Hindlimb muscle (tissue), 1 donor: ENCODE measurements at places on chromosomes 13 and 19. TPM values are rescaled to one million over a fixed set of nuclear protein-coding genes. Genes with fewer than 3 reads are reported as not detected.

- no peak for DNase-seq
Measured at GRCh38 chr13:47413112-47413511, 516.3 kb upstream of the HTR2A start.

DNA sequence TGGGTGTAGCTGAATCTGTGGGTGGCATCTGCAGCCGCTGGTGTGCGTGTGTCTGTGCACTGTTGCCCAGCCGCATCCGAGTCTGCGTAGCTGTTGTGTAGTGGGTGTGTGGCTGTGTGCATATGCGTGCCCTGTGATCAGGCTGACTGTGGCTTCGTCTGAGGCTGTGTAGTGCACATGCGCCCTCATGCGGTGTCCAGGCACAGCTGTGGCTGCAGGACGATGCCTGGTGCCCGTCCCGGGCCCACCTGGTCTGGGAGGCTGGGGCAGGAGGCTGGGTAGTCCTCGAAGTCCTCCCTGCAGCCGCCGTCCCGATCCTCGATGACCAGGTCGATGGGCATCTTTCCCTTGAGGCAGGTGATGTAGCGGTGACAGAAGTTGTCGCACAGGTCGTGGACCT is 4.9 kb downstream of the MEIS3 start:
- no peak for DNase-seq

ZNF20 gene
- 2.7 TPM for polyA plus RNA-seq

DNA sequence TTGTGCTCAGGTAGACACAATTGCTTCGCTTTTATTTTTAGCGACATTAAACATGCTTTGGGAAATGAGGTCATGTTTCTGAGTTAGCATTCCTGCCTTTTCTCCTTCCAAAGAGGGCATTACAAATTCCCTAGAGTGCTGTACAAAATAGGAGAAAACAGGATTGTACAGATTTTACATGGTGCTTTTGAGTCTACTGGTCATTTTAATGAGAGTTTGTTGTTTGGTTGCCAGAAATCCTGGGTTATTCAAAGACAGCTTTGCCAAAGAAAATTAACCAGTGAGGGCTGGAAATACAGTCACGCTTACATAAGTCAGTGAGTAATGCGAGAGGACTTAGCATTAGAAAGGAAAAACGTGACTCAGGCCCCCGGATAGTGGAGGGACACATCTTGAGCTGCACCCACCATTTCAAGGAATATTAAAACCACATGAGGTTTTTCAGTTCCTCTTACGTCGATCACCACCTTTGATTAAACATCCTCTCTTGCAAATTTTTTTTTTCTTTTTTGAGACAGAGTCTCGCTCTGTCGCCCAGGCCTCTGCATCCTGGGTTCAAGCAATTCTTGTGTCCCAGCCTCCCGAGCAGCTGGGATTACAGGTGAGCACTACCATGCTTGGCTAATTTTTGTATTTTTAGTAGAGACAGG is 55.4 kb downstream of the SACS start:
- peak; percentile 30 for DNase-seq

LGI4 gene
- polyA plus RNA-seq, result 13.2 TPM

DNA sequence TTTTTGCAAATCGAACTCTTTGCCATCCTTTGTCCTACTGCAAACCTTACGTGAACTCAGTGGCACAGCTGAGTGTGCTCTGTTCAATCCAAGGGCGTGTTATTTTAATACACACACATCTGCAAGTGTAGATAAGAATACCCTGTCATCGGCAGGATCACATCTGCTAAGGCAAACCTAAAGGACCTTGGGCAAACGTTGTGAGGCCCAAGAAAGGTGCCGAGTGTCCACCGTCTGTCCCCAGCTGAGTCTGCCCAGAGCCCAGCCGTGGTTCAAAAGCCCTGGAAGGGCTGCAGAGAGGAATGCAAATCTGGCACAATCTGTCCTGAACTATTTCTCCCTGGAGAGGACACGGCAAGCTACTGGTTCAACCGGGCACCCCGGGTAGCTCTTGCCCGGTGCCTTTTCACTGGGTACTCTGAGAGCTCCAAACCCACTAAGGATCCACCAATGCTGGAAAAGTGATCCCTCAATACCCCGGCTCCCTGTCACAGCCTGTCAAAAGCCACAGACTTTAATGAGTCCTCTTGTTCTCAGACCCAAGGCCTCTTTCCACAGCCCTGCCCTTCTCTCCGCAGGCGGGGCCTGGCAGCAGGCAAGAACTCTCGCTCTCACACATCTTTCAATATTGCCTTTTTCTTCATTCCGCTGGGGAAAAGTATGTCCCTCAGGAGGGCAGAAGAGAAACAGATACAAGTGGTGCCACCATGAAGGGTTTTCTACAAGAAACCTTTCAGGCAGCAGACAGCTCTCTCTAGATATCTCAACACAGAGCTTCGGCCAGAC is 17.0 kb downstream of the SLC7A1 start:
- no peak for DNase-seq

GRCh38 chr13:95530178-95530577 is 22.3 kb upstream of the CLDN10 start:
- no peak for DNase-seq

DNA sequence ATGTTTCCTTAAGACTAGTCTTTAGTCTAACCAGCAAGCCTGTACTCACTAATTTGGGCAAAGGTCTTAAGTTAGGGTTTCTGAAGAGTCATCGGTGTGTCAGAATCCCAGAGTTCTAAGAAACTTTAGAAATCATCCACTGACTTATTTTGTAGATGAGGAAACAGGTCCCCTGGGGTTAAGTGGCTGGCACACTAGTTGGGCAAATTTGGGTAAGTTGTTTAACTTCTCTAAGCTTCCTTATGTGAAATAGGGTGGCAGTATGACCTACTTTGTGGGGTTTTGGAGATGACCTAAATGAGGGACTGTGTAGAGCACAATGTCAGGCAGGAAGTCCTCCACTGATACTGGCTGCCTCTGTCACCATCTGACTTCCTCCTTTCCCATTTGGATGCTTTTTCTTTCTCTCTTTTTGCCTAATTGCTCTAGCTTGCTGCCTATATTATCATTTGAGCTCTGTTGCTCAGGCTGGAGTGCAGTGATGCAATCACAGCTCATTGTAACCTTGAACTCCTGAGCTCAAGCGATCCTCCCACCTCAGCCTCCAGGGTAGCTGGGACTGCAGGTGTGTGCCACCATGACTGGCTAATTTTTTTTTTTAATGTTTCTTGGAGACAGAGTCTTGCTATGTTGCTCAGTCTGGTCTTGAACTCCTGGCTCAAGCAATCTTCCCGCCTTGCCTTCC is 2.3 kb downstream of the ADGRE3 start:
- DNase-seq, result no peak

IRS2 gene
- 3.6 TPM for polyA plus RNA-seq

GRK1 gene
- 0.34 TPM for polyA plus RNA-seq
